Activated CD8-positive, alpha-beta T cell treated with anti-CD3 and anti-CD28 coated beads, Interleukin-2, amount 10 ng/mL, durations not matched to agents 7 days and 5 days (primary cell): ENCODE measurements at places on chromosomes 16 and 17. TPM values are rescaled to one million over a fixed set of nuclear protein-coding genes. Genes with fewer than 3 reads are reported as not detected.

Gene RAB26
- total RNA-seq: 0.26 TPM

Gene TMEM238L
- total RNA-seq: not detected

Gene JPT1
- 301 TPM for total RNA-seq

Gene ZNF385C
- total RNA-seq: 0.23 TPM

Gene WFIKKN2
- not detected for total RNA-seq

Gene IKZF3
- total RNA-seq: 31.9 TPM

Gene PLA2G10
- total RNA-seq: not detected

Gene ADGRG3
- total RNA-seq: not detected

- no peak for DNase-seq
Measured at GRCh38 chr17:72357764-72358365, 237.0 kb downstream of the SOX9 start.

- no peak for DNase-seq
Measured at GRCh38 chr17:60769327-60769726, 91.7 kb downstream of the BCAS3 start.

DNA sequence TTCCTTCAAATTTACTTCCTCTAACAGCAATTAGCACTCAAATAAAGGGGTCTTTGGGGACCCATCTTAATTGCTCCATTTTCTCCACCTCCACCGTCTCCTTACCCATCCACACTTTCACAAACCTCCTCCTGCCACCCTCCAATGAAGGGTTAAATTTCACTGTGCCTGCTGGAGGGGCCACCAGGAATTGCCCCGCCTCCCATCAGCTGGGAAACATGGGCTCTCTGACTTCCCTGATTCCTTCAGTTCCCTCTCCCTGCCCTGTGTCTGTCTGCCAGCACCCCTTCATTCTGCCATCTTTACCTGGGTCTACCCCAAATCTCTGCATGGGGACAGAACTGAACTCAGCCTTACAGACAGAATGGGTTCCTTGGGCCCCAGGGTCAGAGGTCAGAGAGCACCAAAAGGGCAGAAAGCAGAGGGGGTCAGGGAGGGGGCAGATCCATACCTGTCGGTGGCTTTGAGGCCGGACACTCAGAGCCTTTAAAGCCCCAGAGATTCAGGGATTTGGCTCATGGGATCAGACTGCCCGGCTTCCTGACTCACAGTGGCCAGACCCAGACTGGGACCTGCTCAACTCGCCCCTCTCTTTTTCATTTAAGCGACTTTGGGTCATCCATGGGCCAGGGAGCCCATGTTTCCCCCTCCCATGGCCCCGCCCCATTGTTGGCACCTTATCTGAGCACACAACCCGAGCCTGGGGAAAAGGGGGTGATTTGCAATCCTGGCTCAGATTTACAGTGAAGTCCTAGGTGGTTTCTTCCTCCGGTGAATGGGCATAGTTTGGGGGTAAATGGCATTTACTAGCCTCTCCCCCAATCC is 17.6 kb upstream of the SP2 start:
- no peak for DNase-seq

GRCh38 chr17:78234261-78234865 is 2.9 kb downstream of the TMEM235 start:
- no peak for DNase-seq

DNA sequence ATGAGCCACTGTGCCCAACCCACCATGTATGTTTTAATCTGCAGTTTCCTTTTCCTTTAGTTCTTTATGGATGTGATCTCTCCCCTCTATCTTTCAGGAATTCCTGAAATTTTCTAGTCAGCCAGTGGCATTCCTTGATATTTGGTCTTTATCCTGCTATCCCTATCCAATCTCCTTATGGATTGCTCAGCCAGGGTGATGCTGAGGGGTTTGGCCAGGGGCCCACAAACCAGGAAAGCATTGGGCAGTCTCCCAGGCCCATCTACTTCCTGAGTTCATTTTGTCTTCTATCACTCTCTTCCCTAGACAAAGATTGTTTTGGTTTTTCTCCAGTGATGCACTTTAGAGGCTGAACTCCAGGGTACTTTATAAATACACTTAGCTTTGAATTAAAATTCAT is 115.9 kb downstream of the KATNIP start:
- DNase-seq: no peak

DNA sequence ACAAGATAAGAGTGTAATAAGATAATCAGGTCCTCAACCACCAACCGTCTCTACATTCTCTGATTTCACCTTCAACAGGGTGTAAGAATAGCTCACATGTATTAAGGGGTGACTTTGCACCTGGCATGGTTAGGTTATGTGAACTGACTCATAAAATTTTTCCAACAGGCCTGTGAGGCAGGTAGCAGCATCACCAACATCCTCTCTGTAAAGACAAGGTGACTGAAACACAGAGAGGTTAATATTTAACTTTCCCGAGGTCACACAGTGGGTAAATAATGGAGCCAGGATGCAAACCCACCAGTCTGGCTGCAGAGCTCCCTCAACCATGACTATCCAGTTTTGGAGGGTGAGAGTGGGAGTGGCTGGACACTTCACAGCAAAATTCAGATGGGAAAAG is 317.2 kb downstream of the C16orf95 start:
- DNase-seq: no peak

DNA sequence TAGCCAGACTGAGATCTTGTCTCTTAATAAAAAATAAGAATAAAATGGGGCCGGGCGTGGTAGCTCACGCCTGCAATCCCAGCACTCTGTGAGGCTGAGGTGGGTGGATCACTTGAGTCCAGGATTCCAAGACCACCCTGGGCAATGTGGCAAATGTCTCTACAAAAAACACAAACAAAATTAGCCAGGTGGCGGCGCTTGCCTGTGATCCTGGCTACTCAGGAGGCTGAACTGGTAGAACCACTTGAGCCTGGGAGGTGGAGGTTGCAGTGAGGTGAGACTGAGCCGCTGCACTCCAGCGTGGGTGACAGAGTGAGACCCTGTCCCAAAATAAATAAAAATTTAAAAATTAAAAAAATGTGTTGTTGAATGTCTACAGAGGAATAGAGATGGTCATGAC is 2.9 kb upstream of the DEF8 start:
- DNase-seq: no peak

DNA sequence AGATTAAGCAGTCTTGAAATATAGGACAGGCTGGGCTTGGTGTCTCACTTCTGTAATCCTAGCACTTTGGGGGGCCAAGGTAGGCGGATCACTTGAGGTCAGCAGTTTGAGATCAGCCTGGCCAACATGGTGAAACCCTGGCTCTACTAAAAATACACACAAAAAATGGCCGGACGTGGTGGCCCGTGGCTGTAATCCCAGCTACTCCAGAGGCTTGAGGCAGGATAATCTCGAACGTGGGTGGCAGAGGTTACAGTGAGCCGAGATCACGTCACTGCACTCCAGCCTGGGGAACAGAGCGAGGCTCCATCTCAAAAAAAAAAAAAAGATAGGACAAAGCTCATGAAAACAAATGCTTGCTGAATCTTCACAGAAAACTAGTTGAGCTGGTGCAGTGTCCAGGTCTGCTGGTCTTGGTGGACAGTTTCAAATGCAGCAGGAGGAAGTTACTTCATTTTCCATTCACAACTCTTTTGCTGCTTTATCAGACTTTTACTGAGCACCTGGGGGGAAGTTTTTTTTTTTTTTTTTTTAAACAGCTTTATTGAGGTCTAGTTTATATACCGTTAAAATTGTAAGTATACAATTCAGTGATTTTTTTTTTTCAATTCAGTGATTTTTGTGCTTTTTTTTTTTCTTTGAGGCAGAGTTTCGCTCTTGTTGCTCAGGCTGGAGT is 45.2 kb downstream of the SNX29 start:
- no peak for DNase-seq

DNA sequence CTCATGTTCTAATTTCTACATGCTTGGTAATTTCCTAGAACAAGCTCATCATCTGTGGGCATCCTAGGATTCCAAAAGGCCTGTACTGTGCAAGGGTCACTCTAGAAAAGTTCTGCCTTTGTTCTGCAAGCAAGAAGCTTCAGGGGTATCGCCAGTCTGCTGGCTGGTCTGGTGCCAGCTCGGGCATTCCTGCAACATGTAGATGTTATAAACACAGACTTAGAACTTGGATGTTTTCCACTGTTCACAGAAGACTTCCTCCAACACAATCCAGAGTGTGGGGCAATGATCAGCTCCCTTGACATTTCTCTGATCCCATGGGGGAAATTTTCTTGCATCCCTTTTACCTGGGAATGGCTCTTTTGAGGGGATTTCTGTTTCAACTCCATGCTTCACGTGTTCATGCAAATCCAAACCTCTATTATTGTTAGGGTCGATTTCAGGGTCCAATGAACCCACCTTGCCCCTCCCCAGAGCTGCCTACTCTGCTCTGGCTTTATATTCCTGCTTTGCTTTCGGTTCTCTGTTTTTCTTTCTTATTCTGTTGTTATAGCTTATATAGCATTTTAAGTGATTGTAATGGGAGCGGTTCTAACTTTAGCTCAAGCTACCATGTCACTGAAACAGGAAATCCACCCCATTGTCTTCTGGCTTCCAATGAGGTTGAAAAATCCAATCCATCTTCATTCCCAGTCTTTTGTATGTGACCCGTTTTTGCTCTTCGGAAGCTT is 25.3 kb downstream of the UBE2O start:
- no peak for DNase-seq

- DNase-seq: no peak
Measured at GRCh38 chr17:70658317-70658716, 489.0 kb downstream of the KCNJ2 start.

DNA sequence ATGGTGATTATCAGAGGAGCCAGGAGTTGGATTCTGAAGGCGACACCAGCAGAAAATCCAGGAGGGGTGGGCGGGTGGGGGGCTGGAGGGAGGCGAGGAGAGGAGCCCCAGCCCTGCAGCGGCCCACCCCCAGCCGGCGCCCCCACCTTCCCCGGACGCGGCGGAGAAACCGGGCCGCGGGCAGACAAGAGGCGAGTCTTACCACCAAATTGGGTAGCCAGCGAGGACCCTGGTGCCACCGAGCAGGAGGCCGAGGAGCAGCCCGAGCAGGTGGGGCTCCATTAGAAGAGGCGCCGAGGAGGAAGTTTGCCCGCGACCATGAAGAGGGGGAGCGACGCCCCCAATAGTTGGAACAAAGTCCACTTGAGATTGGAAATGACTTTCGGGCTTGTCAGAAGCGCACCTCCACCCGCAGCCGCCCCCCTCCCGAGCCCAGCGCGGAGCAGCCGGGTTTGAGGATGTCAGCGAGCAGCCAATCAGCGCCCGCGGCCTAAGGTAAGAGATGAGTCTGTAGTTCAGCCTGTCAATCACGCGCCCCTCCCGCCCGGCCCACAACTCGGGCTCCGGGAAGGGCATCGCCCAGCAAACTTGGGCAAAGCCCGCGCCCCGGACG is at the start of gene WNT3:
TSS of gene WNT3 (minus strand) at position 377 of the 613 bp plus-strand sequence. CDS start at position 282, 95 bp downstream.
- DNase-seq: peak; percentile 64

GRCh38 chr17:29649359-29649758 is 26.6 kb upstream of the CORO6 start:
- no peak for DNase-seq

- no peak for DNase-seq
Measured at GRCh38 chr17:63349478-63350000, 96.6 kb downstream of the CYB561 start.

GRCh38 chr16:85316321-85316919 is 204.1 kb upstream of the CIBAR2 start:
- DNase-seq: peak; percentile 64
